ENCODE measurements at places on chromosomes 5 and 9.
A peak's percentile ranks its signal among the peaks of the same experiment; 100 is the strongest.

GRCh38 chr9:81522716-81523551, 166.4 kb downstream of the TLE1 start:
- DNase-seq = no peak

DNA sequence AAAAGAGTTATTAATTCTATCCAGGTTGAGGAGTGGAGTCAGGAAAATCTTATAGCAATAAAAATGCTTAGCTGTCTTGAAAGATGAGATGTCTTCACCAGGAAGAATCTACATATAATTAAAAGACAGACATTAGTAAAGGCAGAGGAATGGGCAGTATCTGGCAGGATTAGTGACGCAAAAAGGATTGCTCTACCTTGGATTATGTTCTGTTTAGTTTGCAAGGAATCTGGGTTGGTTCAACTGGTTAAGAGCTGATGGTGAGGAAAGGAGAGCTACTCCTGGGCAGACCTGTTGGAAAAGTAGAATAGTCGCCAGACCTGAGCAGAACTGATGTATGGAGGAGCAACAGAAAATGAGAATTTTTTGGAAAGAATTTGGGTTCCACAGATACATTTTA, 318.5 kb downstream of the ADGRV1 start:
- DNase-seq = no peak

GRCh38 chr5:154779105-154779504, 23.9 kb downstream of the LARP1 start:
- no peak for DNase-seq

GRCh38 chr5:59238126-59238902, 655.2 kb downstream of the PDE4D start:
- DNase-seq = peak; percentile 35

DNA sequence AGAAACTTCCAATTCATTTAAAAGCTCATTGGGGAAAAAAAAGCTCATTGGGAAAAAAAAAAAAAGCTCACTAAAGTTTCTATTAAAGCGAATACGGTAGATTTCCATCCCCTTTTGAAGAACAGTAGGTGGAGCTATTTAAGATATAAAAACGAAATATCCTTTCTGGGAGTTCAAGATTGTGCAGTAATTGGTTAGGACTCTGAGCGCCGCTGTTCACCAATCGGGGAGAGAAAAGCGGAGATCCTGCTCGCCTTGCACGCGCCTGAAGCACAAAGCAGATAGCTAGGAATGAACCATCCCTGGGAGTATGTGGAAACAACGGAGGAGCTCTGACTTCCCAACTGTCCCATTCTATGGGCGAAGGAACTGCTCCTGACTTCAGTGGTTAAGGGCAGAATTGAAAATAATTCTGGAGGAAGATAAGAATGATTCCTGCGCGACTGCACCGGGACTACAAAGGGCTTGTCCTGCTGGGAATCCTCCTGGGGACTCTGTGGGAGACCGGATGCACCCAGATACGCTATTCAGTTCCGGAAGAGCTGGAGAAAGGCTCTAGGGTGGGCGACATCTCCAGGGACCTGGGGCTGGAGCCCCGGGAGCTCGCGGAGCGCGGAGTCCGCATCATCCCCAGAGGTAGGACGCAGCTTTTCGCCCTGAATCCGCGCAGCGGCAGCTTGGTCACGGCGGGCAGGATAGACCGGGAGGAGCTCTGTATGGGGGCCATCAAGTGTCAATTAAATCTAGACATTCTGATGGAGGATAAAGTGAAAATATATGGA, at the start of gene PCDHGA12:
PCDHGA12 (plus strand) TSS at position 176 of the 782 bp plus-strand sequence; CDS start at position 429, 253 bp downstream.
- peak; percentile 65 for DNase-seq

DNA sequence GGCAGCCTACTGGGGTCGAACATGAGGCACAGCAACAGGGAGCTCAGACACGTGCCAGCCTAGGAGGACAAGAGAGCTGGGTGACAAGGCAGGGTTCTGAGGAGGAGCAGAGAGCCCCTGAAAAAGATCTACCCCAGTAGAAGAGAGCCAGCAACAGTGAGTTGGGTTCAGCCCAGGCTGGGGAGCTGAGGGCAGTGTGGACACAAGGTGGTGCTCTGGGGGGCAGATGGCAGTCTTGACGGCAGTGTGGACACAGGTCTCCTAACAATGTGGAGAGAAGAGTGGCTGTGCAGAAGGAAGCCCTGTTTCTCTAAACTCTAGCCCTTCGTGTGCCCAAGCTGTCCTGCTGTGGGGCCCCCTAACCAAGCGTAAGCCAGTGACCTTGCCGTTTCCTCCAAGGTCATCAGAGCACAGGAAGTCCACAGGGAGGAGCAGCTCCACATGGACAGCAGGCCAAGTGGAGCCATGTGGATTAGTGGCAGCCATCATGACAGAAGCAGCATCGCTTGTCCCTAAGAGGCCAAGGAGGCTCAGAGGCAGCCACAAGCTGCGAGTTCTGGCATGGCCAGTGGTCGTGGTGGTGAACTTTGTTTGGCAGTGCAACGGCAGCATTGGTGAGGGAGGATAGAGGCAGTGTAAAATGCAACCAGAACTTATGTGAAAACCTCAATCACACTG, 25.1 kb upstream of the LMX1B start:
- DNase-seq = no peak

DNA sequence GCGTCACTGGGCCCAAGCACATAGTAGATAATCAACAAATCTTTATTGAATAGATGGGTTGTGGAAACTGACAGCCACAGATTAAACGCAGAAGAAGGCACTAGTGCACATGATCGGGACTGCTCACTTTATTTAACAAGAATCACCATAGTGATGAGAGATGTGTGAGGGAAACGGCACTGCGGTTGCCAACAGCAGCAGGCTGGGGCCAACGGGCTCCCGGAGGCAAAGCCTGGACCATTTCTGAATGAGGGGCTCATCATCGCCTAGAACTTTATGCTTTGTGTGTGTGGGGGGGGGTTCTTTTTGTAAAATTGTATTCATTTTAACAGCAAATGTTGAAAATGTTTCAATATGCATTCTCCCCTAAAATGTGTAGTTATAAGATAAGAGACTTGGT, 61.9 kb upstream of the RUFY1 start:
- DNase-seq = no peak

DNA sequence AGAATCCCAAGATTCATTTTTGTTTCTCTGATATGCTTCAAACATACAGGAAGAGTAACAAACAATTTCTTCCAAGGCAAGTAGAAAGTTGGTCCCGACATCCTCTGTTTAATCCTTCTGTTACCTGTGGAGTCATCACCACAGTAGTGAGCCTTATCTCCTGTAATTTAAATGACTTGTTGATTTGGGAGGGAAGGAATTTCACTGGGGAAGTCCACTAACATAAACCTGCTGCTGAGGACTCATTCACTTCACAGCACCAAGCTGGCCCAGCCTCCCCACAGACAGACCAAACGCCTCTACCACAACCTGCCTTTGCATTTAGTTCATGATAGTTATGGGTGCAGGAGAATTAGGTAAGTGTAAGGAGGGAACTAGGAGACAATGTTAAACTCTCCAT, 63.2 kb downstream of the PRKACG start:
- no peak for DNase-seq

- DNase-seq = peak; percentile 32
These were observed 185.8 kb downstream of the CD180 start for GRCh38 chr5:67010684-67011409.

GRCh38 chr5:367358-368130, 46.0 kb downstream of the AHRR start:
- DNase-seq = no peak

GRCh38 chr9:114480746-114481435, 24.4 kb downstream of the WHRN start:
- DNase-seq = no peak

DNA sequence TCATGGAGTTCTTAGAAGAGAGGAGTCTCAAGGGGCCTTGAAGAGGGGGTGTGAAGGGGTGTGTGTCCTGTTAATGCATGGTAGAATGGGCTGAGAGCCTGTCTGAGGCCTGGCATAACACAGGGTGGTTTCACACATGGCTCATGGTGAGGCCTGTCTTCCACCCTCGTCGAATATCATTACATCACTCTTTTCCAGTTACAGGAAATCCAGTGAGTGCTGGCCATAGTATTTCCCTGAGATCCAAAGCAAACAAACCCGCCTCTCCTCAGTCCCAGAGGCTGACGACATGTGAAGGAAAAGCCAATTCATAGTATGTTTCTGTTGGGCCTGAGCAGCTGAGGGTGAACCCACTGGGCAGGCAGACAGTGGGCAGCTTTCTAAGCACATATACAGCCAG, 159.4 kb upstream of the NR3C1 start:
- DNase-seq = no peak

GRCh38 chr5:32193591-32193990, 19.5 kb upstream of the GOLPH3 start:
- no peak for DNase-seq

DNA sequence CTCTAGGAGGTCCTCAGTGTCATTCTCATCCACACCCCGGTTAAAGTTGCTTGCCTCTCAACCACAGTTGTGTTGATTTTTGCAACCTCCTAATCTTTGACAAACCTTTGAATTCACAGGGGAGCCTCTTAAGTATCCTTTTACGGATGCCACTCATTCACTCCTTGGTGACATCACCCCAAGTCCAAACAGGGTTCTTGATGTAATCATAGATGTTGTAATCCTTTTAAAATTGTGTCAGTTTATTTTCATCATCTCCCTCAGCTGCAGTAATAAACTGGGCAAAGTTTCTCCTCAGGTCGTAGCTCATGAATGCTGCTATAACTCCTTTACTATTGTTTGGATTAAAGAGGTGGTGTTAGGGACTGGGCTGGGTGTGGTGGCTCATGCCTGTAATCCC, 637.2 kb upstream of the NUDT12 start:
- DNase-seq = no peak

GRCh38 chr5:150777685-150778084, 872 bp upstream of the SMIM3 start:
- DNase-seq = no peak

DNA sequence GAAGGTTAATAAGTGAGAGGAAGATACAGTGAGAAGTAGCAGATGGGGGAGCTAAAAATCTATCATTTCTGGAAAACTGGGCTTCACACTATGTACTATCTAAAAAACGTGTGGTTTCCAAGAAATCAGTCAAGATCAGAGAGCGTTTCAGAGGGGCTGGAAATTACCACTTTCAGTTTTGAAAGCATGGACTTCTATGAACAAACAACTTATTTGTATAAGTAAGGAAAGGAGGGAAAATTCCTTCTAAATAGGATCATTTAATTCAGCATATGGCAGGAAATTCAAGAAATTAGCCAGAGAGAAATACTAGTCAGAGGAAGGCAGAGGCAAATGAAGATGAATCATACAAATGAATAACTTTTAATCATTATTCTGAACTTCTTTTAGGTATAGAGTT, 11.3 kb downstream of the TNC start:
- no peak for DNase-seq

DNA sequence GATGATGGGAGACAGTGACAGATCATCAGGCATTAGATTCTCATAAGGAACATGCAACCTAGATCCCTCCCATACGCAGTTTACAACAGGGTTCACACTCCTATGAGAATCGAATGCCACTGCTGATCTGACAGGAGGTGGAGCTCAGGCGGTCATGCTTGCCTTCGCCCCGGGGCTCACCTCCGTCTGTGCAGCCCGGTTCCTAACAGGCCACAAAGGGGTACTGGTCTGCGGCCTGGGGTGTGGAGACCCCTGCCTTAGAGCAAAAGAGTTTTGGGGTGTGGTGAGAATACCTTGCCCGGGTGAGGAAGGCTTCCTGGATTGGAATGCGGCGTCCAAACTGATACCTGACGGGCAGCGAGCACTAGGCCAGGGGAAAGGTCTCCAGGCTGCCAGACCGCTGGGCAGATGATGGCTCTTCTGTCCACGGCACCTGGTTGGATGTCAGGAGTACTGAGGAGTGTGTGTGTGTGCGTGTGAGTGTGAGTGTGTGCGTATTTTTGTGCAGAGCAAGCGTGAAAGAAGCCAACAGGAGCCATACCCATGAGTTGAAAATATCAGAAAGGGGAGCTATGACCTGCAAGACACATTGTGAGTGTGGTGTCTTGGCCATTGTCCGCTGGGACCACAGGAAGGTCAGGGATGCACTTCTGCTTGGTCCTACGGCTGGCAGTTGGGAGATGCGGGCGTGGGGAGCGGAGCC, 55.4 kb downstream of the ACER2 start:
- DNase-seq = no peak

- DNase-seq = no peak
These were observed 242.9 kb upstream of the IRX1 start for GRCh38 chr5:3352711-3353110.

DNA sequence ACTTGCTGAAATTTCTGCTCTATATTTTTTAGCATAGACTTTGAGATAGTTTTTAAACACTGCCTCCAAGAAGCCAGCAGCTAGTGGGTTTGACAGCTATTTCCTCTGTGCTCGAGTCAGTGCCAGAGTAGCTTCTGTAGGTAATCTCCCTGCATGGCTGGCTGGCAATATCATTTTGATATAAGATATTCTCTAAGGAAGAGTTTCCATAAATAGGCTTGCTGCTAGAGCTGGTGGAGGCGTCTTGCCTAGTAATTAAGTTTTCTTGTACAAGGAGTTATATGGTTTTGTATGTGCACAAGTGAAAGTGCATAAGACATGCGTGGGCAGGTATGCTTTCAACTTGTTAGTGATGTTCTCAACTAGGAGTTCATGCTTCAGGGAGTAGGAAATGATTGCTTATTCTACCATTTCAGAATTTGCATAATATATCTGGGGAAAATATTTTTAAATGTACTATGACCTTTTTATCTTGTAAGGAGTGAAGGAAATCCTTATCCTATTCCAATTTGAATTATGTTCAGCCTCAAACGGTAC, 74.1 kb upstream of the CCL21 start:
- no peak for DNase-seq

GRCh38 chr5:125189531-125189941, 443.1 kb upstream of the ZNF608 start:
- no peak for DNase-seq

DNA sequence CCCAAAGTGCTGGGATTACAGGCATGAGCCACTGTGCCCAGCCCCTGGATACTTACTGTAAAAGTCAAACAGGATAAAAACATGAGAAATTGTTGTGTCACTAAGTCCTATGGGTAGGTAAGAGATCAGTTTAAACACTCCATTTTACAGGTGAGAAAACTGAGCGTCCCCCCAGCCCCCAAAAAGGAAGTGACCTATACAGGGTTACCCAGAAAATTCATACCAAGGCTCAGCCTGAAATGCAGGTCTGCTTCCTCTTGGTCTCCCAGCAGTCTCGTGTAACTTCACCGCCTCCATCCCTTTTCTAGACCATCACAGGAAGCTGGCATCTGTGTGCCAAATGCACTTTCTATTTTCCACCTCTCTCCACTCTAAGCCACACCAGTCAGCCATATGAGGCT, 57.2 kb downstream of the TMOD1 start:
- no peak for DNase-seq

DNA sequence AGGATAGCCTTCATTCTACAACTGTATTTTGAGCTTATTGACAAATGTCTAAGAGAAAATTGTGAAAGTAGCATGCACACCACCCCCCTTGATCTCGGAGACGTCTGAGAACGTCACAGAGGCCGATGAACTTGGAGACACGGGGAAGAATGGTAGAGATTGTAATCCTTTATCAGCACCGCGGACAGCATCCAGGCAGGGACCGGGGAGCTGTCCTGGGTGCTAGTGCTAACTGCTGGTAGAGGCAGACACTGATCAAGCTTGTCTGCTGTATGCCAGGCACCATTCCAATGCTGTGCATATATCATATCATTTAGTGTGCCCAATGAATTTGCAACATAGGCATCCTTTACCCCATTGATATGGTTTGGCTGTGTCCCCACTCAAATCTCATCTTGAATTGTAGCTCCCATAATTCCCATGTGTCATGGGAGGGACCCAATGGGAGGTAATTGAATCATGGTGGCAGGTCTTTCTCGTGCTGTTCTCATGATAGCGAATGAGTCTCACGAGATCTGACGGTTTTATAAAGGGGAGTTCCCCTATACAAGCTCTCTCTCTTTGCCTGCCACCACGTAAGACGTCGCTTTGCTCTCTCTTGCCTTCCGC, 98.8 kb downstream of the LHX2 start:
- peak; percentile 71 for DNase-seq

- no peak for DNase-seq
These were observed 115.2 kb downstream of the SIL1 start for GRCh38 chr5:139082813-139083498.

Measured in activated naive CD4-positive, alpha-beta T cell treated with anti-CD3 and anti-CD28 coated beads for 36 hours (primary cell).